Hepatocyte (in vitro differentiated cells): ENCODE measurements at places on chromosomes 6 and 20.

DNA sequence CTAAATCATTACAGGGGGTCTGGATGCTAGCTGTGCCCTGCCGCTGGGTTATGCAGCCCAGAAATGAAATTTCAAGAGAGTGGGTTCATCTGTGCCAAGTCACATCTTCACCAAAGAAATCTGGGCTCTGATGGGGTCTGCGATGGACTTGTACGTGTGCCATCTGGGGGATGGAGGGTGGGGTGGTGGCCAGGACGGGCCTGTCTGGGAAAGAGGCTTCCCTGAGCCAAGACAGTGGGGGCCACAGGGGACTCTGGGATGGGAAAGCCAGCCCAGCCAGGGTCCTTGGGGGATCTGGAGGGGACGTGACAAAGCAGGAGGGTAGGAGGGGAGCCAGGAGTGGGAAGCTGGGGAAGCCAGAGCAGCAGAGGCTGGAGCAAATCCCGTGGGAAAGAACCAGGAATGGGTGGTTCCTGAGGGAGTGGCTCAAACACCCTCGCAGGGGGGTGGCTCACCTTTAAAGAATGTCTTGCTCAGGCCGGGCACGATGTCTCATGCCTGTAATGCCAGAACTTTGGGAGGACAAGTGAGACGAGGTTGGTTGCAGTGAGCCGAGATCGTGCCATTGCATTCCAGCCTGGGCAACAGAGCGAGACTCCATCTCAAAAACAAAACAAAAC, 36.3 kb upstream of the SULF2 start:
- DNase-seq = no peak

DNA sequence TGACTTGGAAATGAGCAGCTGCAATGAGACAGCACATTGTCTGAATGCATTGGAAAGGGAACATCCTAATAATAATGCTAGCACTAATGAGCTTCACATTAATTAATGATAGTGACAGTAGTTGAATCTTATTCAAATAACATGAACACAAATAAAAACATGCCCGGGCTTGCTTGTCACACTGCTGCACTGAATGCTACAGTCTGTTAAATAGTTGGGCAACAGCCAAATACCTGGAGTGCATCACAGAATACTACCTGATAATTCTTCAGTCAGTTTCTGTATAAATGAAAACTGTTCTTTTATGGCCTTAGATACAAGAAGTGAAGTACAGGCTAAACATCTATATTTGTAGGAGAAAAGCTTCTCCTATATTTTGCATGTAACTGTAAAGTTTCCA, 458.7 kb downstream of the RNF144B start:
- DNase-seq = no peak

- no peak for DNase-seq
These were observed 141.3 kb downstream of the IMPG1 start for GRCh38 chr6:75931011-75931680.

DNA sequence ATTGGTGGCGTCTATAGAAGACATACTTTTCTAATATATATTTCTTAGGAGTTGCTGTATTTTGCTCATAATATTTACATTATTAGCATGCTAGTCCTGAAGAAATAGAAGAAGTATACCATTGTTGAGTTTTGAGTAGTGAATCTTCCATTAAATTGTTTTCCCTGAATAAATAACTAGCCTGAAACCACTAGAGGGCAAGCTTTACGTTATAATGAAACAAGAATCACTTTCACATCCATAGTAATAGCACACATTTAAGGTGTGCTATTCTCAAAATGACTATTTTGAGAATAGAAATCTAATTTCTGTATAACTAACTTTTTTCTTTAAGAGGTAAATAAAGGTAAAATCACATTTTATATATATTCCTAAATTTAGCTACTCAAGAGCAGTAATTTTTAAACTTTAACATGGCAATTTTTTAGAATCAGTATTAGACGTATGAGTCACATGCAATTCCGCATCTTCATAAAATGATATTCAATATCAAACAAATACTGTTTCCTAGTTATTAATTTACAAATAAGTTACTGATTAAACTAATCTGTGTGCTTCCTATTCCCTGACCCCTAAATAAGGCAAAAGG, 213.2 kb upstream of the MANEA start:
- DNase-seq = peak; percentile 28

DNA sequence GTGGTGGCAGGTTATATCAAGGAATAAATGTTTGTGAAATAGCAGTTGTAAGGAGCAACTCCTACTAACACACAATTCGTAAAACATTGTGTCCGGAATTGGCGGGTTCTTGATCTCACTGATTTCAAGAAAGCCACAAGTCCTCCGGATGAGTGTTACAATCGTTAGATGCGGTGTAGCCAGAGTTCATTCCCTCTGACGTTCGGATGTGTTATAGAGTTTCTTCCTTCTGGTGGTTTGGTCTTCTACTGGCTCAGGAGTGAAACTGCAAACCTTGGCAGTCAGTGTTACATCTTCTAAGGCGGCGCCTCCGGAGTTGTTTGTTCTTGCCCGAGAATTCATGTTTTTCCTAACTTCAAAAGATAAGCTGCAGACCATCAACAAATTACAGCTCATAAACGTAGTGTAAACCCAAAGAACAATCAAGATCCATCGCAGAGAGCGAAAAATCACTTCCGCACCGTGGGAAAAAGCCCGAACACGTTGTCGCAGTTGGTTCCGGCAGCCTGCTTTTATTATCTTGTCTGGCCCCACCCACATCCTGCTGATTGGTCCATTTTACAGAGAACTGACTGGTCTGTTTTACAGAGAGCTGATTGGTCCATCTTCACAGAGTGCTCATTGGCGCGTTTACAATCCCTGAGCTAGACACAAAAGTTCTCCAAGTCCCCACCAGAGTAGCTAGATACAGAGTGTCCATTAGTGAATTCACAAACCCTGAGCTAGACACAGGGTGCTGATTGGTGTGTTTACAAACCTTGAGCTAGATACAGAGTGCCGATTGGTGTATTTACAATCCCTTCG, 58.2 kb downstream of the TRIM27 start:
- DNase-seq = peak; percentile 29

GRCh38 chr6:155041741-155042279, 46.7 kb downstream of the TIAM2 start:
- DNase-seq = no peak

DNA sequence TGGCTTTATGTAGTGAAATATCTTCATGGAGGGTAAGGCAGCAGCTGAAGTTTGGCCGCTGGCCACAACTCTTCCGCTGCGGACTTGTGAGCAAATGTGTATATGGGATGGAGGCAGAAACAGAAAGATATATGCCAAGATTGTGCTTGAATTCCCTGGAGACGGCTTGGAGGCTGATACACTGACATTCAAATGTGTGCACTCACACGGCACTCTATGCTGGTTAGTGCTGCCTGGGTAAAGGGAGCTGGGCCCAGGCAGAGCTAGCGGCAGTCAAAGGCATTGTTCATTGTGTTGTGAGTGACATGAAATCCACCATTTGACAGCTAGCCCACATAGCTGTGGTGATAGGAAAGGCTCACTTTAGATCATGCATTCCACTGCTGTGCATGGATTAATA, 202.7 kb downstream of the CLIC5 start:
- DNase-seq = no peak

DNA sequence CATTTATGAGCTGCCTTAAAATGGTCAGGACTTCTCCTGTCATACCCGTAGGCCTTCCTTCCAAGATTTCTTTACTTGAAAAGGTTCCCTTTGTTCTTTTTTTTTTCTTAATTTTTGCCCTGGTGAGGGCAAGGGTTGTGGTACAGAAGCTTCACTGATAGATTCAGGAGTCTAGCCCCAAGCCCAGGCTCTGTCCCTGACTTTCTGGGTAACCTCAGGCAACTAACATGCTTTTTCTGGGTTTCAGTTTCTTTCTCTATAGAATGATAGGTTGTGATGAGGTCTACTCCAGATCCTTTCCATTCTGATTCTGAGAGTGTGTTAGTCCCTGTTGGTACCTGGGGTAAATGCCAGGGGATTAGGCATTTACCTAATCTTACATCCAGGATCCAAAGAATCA, 21.2 kb downstream of the SNPH start:
- DNase-seq = no peak

GRCh38 chr20:63163171-63163570, 52.8 kb downstream of the YTHDF1 start:
- no peak for DNase-seq

- DNase-seq = no peak
These were observed 1666.3 kb downstream of the HACE1 start for GRCh38 chr6:103193413-103193812.

DNA sequence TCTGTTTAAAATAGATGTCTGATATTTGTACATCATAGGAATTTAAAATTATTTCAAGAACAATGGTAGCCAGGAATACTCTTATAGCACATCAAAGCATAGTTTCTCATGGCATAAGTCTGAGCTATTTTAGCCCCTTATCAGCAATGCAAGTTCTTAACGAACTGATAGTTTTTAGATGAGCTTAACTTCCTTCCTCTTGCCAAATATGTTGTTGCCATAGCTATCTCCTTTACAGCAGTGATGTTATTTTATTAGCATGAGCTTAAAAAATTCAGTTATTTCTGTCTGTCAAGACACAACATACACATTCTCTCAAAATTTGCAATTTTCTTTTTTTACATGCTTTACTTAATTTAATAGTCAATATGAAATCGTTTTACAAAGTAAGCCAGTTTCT, 867.2 kb downstream of the PHF3 start:
- DNase-seq = no peak

DNA sequence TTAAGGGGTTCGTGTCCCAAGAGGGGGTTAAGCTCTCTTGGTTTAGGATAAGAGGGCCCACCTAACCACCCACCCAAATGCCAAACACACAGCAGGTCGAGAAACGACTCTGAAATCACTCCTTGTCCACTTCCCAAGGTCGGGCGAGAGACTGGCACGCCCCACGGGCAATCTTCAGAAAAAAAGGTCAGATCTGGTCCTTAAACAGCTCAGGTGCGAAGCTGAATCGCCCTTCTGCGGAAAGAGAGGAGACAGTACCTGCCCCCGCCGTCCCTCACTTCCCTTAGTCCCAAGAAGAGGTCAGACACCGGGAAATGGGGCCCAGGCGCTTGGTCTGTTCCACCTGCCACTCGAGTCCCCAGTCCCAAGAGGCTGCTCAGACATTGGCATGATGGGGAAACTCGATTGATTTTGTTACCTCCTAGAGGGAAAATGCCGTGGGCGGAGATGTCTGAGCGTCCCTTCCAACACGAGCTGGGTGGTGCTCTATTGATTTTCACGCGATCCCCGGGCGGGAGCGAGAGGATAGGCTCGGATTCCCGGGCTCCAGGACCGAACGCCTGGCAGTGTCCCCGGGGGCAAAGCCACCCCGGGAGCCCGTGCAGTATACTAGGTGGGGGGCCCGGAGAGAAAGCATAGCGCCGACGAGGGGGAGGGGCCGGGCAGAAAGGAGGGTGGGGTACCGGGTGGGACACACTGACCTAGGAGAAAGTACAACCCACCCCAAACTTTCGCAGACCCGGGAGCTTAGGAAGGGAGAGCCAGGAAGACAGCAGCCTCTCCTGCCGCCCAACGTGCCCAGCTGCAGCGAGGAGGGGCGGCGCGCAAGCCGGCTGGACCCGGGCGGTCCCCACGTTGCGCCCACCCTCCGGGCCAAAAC, 1.1 kb upstream of the SAMD5 start:
- DNase-seq = peak; percentile 30

- DNase-seq = no peak
These were observed 65.3 kb downstream of the GRIK2 start for GRCh38 chr6:101458826-101459225.

- no peak for DNase-seq
These were observed 112.3 kb downstream of the RCAN2 start for GRCh38 chr6:46378882-46379416.

GRCh38 chr20:56720620-56721213, 91.6 kb downstream of the TFAP2C start:
- DNase-seq = no peak

- peak; percentile 67 for DNase-seq
These were observed 66.4 kb upstream of the NEDD9 start for GRCh38 chr6:11298651-11299420.

DNA sequence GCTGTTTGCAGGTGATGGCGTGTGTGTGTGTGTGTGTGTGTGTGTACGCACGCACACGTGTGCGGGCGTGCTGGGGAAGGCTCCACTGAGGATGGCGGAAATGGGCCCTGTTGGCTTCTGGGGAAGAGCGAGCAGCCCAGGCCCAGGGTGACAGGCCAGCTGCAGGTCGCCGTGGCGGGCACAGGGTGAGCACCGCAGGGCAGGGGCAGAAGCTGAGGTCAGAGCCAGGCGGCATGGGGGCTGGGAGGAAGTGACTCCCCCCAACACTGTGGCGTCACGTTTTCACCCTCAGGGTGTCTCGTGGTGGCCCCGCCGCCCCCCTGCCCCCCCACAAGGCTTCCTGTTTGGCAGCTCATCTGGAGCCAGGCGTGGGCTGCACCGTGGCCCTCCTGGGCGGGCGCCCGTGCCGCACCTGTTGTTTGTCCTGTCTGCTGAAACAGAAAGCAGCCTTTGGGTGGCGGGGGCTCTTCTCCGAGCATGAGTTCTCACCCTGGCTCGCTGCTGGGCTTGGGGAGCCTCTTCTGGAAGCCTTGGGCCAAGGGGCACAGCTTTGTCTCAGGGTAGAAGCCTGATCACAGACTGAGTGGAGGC, 7.1 kb downstream of the RBM38 start:
- DNase-seq = no peak

DNA sequence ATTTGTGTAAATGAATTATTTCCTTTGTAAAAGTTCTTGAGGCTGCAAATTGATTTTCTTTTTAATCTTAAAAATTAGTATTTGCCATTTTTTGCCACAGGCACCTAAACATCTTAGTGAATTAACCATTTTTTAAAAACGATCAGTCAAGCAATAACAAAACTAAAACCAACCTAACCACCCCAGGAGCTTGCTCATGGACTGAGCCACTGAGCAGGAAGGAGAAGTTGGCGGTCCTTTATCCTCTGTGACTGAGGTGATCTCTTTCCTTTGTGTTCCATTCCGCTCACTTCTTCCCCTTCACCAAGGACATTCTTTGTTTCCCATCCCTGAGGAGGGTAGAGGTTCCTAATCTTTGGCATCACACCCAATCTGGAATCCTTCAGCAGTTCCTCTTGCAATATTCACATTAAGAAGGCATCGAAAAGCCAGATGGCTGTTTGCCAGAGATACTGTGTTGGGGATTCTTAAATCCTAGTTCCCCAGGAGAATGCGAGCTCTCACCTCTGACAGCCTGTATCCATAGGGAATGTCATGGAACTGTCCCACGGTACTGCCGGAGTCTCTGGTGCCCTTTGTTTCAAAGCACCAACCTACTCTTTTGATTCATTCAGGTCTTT, 30.5 kb downstream of the RPRD1B start:
- DNase-seq = no peak

- no peak for DNase-seq
These were observed 8.0 kb downstream of the FAM217B start for GRCh38 chr20:59948212-59948611.

- DNase-seq = no peak
These were observed 71.7 kb downstream of the SNX5 start for GRCh38 chr20:17896771-17897369.

DNA sequence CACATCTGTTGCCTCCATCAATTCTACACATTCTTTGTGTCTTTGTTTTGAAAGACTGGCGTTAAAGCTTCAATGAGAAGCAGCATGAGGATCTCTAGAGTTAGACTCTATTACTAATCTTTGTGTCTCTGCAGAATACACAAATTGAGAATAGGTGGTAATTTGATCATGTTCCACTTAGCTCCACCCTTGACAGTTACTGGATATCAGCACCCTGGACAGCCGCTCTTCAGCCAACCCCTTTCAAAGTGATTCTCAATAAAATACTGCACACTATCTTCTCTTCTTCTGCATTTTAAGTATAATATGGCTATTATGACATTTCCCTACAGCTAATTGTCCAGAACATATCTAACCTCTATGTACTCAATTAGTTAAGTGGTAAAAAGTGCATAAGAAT, 54.3 kb upstream of the CNR1 start:
- DNase-seq = peak; percentile 38

GRCh38 chr20:52681288-52681687, 290.9 kb upstream of the TSHZ2 start:
- DNase-seq = no peak
